Gastrocnemius medialis (tissue), 4 donors: ENCODE measurements at places on chromosomes 12 and 14.

- no peak for DNase-seq
These were observed 55.5 kb downstream of the CALM1 start for GRCh38 chr14:90452366-90452765.

GRCh38 chr12:9864913-9865675, 4.1 kb downstream of the CLEC2B start:
- no peak for DNase-seq

GRCh38 chr12:47990351-47991105, 13.7 kb downstream of the COL2A1 start:
- no peak for DNase-seq

DNA sequence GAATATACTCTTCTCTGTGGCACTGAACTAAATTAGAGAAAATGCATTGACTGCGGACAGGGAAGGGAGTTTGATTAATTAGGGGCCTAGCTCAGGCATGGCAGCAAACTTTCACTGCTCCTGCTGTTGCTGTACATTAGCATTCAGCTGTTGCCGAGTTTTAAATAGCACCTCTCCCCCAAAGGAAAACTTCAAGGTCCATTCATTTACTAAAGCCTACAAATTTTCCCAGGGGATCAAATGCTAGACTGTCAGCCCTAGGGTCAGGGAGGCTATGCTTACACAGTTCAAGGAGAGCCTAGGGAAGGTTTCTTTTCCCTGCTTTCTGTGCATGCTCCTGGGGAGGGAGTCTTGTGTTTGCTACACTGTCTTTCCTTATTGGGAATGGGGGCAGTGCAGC, 60.0 kb upstream of the GZMB start:
- no peak for DNase-seq

- DNase-seq = no peak
These were observed 27.6 kb downstream of the IFNG start for GRCh38 chr12:68131867-68132414.

DNA sequence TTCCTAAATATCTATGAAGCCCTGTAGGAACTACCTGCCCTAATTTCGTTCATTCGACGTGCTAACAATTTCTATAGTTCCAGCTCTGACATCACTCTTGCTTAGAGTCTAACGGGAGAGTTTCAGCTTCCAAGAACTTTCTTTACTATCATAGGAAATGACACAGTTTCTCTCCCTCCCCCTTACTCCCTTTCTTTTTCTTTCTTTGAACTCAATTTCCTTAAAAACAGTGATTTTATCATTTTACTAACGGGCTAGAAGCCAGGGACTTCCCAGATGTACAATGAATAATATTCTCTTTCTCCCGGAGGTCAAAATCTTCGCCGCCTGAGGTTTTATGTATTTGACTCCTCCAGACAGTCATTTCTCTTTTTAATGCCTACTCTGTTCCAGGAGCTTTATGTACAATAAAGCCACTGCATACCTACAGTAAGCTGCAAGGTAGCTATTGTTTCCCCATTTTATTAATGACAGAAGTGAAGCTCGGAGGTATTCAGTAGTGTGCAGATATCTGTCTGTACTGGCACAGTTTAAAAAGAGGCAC, 15.7 kb downstream of the SMCO2 start:
- no peak for DNase-seq
